ENCODE measurements at places on chromosomes 2 and 18.

GRCh38 chr18:3251249-3251962 is 3.8 kb downstream of the MYL12A start:
- no peak for DNase-seq

DNA sequence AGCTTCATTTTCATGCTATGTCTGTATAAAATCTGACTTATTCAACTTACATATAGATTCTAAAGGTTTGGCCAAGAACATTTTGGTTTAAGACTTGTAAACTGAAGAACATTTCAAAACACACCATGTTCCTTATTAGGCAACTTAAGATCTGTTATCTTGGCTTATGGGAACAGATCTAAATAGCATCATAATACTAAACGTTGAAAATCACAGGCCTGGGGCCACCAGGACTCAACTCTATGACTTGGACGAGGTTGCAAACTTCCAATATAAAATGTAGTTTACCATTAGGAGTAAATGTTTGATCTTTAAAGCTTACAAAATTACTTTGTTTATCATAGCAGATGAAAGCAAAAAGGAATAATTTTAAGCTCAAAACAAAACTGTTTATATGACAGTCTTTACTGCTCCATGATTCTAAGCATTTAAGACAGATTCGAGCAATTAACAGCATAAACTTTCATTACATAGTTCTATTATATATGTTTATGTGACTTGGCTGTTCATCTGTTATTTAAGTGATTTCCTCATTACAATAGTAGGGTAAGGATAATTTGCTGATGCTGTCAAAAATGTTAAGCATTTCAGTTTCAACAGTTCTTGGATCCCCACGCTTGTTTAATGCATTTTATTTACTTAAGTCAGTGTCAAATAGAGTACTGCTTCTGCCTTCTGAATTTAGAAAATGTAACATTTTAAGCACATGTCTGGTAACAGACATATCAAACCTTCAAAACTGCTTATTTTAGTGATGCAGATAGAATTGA is 8.3 kb downstream of the TCF4 start:
- no peak for DNase-seq

DNA sequence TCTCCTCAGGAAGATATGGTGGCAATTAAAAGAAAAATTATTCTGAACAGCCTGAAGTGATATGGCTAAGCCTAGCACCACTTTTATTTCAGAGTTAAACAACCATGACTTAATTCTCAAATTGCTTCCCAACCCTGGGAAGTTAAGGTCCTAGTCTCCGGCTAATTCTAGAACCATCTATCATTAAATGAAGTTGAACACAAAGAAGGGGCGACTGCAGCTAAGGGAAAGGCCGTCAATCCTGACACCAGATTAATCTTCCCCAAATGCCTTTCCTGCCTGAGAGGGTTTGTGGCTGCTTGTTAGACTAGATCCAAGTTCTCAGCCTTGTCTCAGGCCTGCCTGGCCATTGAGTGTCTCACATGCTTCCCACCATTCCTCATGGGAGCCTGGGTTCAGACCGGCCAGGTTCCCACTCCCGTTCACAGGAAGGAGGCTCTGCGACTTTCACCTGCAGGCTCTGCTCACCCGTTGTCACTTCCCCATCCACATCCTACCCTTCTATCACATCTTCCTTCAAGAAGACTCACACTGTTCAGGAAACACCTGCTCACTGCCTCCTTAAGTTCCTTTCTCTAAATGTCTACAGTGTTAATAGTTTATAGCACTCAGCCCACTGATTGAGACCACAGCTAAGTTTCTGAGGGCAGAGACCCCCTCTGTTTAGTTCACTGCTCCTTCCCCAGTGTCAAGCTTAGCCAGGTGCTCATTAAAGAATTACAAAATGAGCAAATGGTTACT is 282.9 kb upstream of the REV1 start:
- no peak for DNase-seq

DNA sequence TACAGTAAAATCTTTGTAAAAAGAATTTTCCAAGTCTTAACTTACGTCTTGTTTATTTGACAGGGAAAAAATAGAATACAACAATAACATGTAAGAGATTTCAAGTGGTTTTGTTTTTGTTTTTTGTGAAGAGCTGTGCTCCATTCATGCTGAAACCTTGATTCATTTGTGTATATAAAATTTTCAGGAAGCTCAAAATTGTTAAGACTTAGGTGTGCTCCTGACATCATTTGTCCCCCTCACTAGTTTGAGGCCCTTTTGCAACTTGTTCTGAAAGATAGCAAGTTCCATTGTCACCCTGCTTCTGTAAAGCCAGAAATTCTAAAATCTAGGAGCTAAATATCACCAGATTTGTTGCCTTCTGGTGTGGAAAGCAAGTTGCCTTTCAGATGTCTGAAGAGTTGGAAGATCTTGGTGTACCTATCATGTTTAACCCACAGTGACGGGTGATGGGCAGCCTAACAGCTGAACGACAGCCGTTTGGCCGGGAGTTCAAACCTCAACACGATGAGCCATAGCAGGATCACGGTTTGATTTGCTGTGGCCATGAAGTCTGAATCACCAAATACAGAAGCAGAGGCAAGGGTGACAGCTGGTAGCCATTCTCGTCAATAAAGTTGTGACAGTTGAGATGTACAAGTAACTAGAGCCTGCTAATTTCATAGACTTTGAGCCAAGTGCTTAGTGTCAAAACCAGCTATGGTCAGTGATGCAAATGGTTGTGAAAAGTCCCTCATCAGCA is 205.5 kb upstream of the SP5 start:
- DNase-seq = no peak
